ENCODE measurements at places on chromosomes 4 and X.

- DNase-seq, result no peak
Measured at GRCh38 chr4:153494562-153494961, 28.4 kb downstream of the TMEM131L start.

DNA sequence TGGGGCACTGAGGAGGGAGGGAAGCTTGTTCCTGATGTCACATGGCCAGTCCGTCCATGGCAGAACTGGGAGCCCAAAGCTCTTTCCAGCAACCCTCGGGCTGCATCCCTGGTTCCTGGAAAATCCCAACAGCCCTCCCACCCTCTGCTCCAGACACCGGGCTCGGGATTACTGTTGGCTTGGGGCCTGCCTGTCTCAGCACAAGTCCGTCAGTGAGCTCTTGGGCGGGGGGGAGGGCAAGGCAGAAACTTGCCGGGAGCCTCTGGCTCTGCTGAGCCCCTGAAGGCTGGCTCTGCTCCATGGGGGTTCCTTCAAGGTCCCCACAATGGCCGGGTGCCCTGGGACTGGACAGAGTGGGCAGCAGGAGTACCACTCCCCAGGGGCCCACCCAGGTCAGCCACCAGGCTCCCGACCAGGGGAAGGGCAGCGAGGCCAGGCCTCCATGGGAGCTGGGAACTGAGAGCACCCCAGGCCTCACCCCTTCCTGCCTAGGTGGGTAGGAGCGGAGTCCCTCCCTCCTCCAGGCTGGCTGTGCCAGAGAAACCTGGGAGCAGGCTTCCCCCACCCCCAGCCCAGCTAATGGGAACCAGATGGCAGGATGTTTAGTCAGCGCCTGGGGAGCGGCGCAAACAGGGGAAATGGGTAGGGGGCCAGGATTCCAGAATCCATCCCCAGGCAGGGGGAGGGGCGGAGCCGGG is 6.4 kb upstream of the HAUS7 start:
- DNase-seq, result peak; percentile 40

DNA sequence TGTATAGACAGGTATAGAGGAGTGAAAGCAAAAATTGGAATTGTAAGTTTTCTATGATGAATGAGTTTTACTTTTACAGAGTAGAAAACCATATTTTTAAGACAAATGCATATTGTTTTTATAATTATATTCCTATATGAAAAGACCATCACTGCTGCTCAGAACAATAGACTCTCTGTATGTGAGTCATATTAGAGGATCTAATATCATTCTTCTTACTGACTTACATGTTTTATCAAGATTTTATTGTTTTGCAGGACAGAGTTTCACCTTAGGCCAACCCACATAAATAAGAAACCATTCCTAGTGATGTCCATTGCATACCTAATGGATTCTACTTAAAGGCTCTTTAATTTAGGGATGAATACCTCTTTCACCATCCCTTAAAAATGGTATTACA is 88.6 kb downstream of the NR3C2 start:
- no peak for DNase-seq

- no peak for DNase-seq
Measured at GRCh38 chr4:795726-796119, 30.2 kb downstream of the CPLX1 start.

DNA sequence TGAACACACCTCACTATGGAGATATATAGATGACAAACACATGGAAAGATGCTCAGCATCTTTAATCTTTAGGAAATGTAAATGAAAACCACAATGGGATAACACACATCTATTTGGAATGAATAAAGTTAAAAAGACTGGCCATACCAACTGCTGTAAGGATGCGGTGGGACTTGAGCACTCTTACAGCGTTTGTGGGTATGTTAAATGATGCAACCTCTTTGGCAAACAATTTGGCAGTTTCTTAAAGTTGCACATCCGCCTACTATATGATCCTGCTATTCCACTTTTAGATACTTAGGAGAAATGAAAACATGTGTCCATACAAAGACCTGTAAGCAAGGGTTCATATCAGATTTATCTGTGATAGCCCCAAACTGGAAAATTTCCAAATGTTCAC is 50.7 kb downstream of the MRPL1 start:
- DNase-seq, result no peak

- no peak for DNase-seq
Measured at GRCh38 chrX:132954323-132954722, 4.1 kb downstream of the HS6ST2 start.

GRCh38 chr4:21992330-21992729 is 43.8 kb upstream of the KCNIP4 start:
- DNase-seq, result no peak

DNA sequence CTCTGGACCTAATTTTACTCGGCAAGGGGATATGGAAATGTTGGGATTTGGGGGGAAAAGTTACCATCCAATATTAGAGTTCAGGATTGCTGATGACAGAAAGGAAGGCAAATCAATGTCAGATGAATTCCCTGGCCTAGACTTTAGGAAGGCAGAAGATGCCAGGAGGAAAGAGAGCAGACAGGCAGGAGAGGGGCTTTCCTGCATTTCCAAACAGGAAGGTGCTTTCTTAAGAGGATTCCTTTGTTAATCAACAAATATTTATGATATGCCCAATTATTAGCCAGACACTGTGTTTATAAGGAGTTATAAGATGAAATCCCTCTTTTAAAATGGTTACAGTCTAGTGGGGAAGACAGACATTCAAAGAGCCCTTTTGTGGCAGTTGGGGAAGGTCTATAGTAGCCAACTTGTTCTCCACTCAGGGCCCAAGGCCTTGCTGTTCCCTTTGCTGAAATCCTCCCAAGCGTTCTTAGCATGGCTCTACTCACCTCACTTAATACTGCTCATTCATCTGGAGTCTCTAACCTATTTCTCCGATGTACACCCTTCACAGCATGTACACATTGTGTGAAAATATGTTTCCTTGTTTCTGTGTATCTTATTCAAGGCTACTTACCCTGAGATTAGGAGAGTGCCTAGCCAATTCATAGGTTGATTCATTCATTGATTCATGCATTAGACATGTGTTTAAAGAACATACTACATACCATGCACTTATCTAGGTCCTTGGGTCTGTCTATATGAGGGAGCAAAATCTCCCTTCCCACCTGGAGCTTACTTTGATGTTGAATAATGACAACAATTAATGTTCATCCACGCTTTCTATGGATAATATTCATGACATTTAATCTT is 5.3 kb downstream of the IGFBP7 start:
- no peak for DNase-seq

- no peak for DNase-seq
Measured at GRCh38 chr4:170336238-170336775, 246.6 kb upstream of the AADAT start.

DNA sequence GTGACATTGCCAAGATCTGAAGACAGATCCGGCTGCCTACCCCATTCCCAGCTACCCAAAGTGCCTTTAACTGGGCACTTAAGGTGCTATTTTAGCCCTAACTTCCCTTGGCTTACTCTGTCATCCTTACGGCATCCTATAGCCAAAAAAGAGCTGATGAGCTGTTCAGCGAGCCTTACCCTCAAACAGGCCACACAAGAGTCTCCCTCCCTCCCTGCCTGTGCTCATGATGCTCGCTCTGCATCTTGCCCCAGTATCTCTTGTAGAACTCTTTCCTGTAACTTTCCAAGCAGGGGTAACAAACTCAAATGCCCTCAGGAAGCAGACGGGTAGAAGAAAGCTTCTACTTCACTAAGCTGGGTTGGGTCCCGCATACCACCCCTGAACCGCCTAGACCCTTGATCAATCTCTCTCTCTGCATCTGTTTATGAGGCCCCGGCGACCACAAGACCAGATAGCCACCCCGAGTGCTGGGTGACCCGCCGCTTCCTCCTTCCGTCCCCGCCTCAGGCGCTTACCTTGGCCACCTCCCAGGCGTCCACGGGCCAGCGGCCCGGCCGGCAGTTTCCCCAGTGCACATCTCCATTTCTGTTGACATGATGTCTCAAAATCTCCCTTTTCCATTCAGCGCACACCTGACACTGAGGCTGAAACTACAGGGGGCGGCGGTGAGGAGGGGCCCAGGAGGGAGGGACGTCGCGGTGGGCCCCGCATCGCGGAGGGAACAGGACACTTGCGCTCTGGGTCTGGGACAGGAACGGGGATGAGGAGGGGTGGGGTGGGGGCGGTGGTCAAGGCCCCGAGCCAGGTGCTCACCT is 663 bp downstream of the CXorf38 start:
- peak; percentile 2 for DNase-seq

DNA sequence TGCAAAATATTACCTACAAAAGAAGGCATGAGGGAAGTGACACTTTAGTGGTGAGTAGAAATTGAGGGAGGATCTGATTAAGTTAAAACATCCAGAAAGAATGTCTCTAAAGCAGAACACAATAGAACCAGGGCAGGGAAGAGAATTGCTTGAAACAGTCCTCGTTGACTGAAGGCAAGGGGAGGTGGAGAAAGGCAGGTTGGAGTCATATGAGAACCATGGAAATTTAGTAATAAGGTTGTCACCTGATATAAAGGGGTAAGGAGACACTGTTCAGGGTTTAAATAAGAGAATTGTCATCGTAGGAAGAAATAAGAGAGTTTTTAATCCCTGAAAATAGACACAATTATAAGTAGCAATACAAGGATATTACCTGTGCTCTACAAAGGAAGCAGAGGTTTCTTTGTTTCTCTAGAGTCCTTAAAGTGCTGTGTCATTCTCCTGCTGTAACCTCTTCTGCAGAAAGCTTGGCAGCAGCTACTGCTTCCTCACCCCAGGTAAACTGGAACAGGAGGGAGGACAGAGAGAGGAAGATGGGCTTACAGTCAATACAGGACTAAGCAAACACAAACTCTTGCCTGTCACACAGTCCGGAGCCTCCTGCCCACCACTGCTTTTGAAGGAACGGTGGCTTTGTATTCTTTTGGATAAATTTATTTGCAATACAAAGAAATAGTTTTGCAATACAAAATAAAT is 258.4 kb downstream of the PPARGC1A start:
- DNase-seq, result peak; percentile 15

DNA sequence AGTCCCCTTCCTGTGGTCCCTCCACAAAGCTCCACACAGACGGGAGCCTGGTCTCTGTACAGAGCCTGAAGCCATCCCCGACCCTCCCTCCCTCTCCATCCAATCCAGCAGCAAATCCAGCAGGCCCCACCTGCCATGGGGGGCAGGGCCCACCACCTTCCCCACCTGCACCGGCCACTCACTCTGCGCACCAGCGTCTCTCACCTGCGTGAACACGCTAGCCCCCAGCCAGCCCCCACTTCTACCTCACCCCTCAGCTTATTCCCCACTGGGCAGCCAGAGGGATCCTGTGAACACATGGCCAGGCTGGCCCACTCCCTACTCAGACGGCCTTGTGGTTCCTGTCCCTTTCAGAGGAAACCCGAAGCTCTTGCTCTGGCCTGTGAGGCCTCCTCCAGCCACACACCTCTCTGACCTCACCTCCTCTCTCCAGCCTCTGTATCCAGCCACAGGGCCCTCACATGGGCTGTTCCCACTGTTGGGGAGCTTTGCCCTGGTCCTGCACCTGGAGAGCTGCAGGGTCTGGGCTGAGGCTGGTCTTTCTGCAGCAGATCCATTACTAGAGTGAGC is 70.9 kb downstream of the WFS1 start:
- no peak for DNase-seq

GRCh38 chrX:137101273-137101990 is 67.6 kb upstream of the GPR101 start:
- no peak for DNase-seq

DNA sequence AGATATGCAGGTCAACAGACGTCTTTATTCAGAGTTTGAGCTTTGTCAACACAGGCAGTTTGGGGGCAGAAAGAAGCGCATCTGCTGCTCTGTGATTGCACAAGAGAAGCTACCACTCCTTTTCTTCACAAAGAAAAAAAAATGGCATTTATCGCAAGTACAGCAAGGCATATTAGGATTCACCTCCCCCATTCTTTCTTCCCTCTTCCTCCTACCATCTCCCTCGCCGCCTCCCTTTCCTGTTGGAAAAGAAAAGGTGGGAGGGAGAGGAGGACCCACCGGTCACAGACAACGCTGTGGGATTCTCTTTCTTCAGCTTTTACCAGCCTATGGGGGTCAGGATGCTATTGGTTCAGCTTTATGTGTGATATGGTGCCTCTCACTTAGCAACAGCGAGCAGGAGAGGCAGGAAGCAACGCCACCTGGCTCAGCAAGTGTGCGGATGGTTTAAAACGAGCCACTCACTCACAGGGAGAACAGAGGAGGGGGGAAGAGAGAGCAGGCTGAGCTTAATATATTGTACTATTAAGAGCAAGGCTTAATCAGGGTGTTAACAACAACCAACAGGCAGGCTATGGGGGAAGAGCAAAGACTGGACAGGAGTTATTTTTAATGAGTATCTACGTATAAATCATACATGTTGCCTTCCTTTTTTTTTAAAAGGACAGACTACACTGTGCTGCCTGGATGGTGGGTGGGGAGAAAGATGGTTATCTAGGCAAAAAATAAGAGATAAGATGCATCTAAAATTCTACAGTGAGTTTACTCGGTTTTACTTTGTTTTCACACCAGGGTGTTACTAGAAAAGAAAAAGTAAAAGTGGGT is 104.7 kb downstream of the MAML3 start:
- peak; percentile 94 for DNase-seq

DNA sequence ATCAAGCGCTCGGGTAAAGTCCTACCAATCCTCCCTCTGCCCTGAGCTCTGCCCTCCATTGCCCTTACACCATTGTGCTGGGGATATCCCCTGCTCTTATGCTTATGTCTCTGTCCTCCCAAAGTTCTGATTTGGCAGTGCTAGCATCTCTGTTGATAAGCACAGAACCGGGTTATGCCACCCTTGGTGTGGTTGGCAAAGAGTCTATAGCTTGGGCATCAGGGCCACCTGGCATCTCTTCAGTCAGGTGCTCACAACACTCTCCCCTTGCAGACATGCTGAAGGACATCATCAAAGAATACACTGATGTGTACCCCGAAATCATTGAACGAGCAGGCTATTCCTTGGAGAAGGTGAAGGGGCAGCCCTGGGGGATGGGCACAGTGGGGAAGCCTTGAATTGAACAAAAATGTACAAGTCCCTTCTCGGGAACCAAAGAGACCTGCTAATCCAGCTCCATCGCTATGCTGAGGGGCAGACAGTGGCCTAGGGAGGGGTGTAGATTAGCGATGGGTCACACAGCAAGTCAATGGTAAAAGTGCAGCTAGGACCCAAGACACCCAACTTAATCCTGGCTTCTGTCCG is 3.8 kb downstream of the MAGED2 start:
- DNase-seq, result no peak

DNA sequence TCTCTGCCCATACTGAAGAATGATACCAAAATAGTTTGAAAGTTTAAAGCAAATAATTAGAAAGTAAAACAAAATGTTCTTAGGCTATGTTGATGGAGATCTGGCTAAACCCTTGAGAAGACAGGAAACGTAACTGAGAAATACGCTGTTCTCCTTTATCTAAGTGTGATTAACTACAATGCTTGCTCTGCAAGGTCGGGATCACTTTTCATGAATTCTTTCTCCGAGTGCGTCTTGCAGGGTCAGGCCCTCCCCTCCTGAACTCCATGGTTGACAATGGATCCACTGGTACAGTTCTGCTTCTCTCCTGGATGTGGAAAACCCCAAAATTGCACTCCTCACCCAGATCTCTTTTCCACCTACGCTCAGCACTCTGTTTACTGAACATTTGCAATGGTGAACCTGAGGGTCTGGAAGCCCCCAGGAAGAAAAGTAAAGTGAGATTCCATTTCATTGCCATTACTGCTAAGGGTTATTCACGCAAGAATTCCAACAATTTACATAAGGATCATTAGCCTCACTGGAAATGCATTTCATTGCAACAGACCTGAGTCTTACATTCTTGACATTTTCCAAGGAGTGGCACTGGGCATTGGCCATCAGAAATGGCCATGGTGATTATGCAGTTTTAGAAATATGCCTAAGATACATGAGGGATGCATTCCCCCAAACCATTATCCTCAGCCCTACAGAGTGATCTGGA is 24.6 kb upstream of the WWC2 start:
- DNase-seq, result no peak

Measured in COR-L47 (cell line).